Neural crest cell (in vitro differentiated cells): ENCODE measurements at places on chromosomes 3 and 15.
A peak's percentile ranks its signal among the peaks of the same experiment; 100 is the strongest.

- no peak for DNase-seq
These were observed 24.4 kb upstream of the COPG1 start for GRCh38 chr3:129224984-129225393.

- DNase-seq: peak; percentile 35
These were observed 703 bp downstream of the PEAK1 start for GRCh38 chr15:77418966-77419835.

DNA sequence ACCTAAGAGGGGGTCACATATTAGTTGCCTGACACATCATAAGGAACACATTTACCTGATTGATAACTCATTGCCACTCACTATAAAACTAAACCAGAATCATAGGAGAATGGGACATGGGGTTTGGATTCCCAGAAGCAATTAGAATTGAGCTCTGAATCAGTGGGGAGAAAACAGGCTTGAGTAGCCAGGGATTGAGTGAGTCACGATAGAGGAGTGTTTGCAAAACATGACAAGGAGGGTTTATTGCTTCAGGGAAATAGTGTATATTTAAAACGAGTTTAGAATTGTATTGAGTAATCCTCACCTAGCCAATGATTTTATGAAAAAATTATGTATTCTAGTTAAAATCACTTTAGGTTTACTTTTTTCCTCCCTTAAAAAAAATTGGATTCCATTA, 101.1 kb upstream of the THRB start:
- no peak for DNase-seq

- no peak for DNase-seq
These were observed 19.6 kb downstream of the CD86 start for GRCh38 chr3:122074621-122075265.

DNA sequence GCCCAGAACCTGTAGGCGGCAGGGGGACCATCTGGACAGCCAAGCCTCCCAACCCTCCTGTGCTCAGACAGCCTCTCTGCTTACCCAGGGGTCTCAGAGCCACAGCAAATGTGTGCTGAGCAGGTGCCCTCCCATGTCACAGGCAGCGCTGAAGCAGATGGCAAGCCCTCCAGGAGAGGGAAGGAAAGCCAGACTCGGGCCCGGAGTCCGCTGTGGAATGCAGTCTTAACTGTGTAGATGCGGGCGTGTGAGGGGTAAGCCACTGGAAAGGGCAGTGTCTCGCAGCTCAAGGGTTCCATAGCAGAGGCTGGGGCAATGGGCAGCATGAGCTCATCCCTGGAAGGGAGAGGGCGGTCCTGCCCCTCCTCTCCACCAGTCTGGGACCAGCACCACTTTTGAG, 45.6 kb downstream of the UMPS start:
- no peak for DNase-seq

- no peak for DNase-seq
These were observed 293.8 kb downstream of the CHST2 start for GRCh38 chr3:143413372-143413771.

GRCh38 chr3:128863560-128863959, 15.9 kb upstream of the ACAD9 start:
- DNase-seq: no peak

GRCh38 chr15:101492766-101493692, 3.5 kb upstream of the PCSK6 start:
- DNase-seq: no peak

- DNase-seq: peak; percentile 72
These were observed 436.1 kb downstream of the CHL1 start for GRCh38 chr3:632571-633170.

DNA sequence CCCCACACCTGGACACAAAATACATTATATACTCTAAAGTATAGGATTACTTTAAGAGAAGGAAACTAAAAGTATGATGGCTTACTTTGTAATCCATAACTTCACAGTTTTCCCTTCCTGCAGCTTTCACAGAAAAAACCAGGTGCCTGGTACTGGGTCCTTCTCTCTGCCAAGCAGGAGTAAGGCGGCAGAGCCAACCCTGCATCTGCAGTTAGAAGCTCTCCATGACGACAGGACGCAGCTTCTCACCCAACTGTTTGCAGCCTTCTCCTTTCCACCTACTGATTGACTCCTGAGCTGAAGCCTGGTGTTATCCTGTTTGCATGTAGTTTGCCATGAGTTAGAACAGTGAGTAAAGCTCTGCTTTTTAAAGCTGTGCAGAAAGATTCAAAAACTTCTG, 6.7 kb downstream of the MRAS start:
- no peak for DNase-seq

DNA sequence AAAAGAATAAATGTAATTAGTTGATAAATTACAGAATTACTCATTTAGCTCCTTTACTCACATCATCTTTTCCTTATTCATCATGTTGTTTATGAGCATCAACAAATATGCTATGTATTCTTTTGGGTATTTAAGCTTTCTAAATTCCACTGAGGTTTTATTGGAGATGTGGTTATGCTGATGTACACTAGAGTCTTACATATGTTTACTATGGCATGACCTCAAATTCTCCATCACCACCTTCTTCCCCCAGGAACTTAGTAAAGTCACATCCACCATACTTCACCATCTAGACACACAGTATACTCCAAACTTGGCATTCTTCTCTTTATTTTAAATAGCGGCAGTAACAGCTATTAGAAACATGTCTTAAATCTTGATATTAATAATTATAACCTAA, 74.1 kb upstream of the MELTF start:
- no peak for DNase-seq

- DNase-seq: no peak
These were observed 650.6 kb downstream of the ZPLD1 start for GRCh38 chr3:103085465-103085864.

DNA sequence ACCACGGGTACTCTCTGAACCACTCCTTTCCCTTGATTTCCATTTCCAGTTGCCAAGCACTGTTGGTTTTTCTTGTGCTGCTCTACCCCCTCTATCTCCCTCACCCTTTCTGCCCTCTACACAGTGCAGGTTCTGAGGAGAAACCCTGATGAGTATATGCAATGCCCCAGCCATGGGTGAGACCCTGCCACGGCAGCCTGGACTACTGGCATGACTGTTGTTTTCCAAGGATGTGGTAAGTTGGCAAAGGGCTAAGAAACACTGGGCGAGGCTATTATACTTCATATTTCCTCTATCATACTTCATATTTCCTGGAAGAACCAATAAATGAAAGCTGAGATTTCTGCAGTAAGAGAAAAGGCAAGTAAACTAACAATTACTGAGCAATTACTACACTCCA, 27.9 kb downstream of the CHAC1 start:
- no peak for DNase-seq

DNA sequence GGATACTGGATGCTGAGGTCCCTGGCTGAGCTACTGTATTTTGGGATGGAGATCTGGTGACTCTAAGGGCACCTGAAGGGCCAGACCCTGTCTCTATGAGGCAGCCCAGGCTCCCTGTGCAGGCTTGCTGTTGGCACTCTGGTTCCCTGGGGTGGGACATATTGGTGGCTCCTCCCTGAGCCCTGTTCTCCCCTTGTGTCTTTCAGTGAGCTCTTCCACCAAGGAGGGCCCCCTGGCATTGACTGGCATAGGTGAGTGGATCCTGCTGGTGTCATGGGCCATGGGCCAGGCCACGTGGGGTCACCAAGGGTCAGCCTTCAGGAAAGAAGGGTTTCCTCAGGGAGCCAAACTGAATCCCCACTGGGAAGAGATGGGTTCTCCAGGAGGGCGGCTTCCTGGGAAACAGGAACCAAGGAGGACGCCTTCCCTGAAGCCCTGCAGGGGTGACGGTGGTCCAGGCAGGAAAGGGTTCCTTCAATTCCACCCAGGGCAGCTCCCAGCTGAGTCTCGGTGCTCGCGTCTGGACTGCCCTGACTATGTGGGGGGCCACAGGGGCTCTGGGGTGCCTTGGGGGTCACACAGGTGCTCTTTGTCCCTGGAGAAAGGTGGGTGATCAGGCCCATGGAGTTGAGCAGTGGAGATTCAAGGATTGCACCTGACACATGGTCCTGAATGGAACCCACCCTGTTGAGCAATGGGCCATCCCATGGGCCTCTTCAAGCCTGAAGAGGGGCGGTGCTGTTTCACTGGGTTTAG, 220.4 kb downstream of the SNRPN start:
- no peak for DNase-seq

GRCh38 chr15:31235311-31236183, 91.1 kb upstream of the KLF13 start:
- no peak for DNase-seq

DNA sequence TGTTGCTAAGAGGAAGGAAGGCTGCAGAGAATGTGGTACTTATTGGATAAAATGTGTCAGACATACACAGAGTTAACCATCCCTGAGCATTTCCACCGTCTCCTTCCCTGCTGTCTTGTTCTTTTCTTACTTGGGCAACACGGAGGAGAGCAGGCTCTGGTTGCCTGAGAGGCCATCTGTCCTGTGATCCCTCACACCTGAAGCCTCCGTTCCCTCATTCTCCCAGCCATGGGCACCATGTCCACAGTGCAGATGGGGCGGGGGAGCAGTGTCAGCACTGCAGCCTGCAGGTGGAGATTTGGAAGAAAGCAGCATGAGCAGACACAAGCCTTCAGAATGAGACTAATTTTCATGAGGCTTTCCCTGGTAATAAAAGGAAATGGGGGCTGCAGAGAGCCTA, 133.7 kb downstream of the CHCHD6 start:
- no peak for DNase-seq

GRCh38 chr3:40387001-40387894, at the start of gene ENTPD3:
TSS of gene ENTPD3 (plus strand) at chr3:40387184. CDS start at chr3:40388058, 874 bp downstream.
- DNase-seq: no peak

DNA sequence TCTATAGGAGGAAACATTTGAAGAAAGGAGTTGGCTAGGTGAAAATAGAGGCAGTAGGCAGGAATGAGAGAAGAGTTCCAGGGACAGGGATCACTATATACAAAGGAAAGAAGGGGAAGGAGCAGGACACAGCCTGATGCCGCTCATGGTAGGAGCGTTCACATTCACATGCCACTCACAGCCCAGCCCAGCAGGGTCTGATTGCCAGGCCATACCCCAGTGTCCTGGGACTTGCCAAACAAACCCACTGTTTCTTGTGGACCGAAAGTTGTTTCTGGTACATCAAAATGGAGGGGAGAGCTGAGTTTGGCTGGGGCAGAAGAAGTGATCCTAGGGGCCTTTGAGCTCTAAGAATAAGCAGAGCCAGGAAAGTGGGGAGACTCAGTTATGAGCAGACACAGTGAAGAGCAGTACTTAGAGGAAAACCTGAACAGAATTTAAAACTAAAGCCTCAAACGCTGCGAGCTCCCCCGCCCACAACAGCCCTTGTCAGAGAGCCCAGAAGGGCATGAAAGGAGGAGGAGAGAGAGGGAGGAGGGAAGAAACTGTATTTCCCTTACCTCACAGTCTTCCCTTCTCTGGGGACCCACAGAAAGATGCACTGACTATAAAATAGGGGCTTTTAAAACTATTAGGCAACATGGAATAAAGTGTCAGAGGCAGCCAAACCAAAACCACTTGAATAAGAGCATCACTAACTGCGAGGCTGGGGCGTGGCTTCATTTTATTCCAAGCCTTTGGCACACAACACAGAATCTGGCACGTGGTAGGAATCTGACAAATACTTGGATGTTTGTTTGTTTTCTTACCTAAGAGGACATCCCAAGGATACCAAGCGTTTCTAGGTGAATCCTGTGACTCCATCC, 129.0 kb downstream of the RPL22L1 start:
- DNase-seq: no peak

- DNase-seq: no peak
These were observed 123.7 kb upstream of the RAP2B start for GRCh38 chr3:153038367-153038766.

DNA sequence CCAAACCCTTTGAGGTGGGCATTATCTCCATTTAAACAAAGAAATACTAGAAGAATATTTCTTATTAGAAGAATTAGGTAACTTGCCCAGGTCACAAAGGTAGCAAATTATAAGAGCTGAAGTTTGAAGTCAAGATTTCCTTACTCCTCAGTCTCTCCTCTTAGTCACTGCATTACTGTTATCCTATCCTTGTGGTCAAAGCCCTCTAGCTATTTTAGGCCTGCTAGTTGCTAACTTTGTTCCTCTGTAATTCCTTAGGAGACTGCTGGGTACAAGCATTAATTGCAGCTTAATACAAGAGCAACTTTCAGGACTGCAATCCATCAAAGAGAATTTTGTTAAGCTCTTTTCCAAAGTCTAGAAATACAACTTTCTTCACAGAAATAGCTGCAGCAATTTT, 528.2 kb downstream of the ZIC1 start:
- no peak for DNase-seq

GRCh38 chr3:47163169-47164006, 525 bp downstream of the SETD2 start:
- DNase-seq: peak; percentile 39

GRCh38 chr3:178450476-178450875, 85.8 kb upstream of the KCNMB2 start:
- DNase-seq: no peak

DNA sequence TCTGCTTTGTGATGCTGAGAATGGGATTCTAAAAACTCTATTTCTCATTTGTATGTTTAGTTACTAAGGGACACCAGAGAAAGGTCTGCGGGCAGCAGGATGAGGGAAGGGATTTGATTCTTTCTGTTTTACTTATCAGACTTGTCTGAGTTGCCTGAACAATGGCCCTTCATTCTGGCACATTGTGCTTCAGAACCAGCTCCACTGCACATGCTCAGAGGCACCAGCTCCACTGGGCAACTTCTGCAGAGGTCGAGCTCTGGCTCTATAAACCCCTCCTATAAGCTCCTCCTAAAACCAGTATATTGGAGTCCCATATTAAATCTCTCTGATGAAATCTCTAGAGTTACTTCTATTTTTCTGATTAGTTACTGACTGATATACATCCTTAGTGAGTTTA, 453.2 kb upstream of the CDIN1 start:
- no peak for DNase-seq

- DNase-seq: no peak
These were observed 74.3 kb upstream of the P2RY1 start for GRCh38 chr3:152760591-152760990.

DNA sequence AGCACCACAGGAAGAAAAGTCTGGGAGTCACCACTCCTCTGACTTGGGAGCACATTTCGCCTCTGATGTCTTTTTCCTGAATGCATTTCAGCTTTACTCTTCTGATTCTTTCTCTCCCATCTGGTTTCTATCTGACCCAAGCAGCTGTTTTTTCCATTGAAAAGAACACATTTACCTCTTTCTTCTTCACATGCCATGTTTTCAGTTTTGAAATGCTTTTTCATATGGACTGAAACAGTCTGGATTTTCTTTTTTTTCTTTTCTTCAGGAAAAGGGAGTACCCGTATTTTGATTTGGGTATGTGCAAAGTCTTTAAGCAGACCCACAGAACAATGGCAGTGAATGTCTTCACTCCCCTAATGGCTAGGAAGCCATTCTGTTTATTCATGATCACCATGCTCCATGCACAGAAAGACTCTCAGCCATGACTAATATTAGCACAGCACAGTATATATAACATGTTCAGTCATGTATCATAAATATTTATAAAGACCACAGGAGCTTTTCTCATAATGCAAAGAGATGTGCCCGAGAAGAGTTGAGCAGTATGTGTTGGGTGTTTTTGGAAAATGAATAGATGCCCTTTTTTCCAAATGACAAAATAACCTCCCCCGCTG, 82.7 kb upstream of the LRIG1 start:
- DNase-seq: no peak

GRCh38 chr3:12894629-12895028, 53.3 kb upstream of the RPL32 start:
- no peak for DNase-seq
